ENCODE measurements at places on chromosomes 7 and 10.

DNA sequence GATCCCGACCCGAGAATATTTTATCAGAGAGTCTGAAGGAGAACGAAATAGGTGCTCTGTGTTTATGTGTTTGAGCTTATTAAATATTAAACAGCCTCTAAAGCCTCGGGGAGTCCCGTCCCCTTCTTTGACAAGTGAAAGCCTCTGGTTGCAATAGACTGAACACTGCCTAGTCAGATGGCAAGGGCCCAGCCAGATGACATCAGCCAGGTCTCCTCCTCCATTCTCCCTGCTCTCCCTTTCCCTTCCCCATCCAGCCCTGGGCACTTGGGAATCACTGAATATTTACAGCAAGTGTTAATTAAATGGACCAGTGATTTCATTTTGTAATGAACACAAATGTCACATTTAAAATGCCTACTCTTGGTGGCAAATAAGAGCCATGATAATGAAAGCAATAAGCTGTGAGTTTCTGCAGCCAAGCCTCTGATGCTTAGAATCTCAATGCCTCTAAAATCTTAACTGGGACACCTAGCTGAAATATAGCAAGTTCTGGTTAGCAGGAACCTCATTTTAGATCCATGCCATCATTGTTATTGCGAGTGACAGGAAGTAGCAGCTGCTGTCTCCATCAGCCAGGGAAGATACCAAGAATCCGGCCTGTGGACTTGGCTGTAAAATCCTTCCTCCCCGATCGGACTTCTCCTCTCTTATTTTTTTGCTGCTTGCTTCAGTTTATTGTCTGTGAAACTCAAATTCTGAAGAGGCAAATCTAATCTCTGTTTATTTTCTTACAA is 202.1 kb downstream of the PRPF18 start:
- peak; percentile 58 for DNase-seq

DNA sequence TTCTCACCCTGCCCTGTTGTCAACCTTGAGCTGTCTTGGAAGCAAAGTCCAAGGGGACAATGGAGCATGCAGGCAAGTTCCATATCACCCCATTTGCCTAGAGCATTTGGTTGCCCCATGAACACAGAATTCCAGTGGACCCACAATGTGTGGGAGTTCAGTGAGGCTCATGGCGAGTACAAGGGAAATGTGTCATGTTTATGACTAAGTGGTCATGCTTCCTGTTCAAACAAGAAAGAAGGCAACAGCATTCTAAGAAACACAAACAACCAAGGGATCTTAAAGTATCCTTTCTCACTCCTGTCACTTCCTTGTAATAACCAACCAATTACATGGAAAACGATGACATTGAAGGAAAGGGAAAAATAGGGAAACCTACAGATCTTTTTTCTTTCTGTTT is 513.0 kb downstream of the INHBA start:
- peak; percentile 96 for DNase-seq

DNA sequence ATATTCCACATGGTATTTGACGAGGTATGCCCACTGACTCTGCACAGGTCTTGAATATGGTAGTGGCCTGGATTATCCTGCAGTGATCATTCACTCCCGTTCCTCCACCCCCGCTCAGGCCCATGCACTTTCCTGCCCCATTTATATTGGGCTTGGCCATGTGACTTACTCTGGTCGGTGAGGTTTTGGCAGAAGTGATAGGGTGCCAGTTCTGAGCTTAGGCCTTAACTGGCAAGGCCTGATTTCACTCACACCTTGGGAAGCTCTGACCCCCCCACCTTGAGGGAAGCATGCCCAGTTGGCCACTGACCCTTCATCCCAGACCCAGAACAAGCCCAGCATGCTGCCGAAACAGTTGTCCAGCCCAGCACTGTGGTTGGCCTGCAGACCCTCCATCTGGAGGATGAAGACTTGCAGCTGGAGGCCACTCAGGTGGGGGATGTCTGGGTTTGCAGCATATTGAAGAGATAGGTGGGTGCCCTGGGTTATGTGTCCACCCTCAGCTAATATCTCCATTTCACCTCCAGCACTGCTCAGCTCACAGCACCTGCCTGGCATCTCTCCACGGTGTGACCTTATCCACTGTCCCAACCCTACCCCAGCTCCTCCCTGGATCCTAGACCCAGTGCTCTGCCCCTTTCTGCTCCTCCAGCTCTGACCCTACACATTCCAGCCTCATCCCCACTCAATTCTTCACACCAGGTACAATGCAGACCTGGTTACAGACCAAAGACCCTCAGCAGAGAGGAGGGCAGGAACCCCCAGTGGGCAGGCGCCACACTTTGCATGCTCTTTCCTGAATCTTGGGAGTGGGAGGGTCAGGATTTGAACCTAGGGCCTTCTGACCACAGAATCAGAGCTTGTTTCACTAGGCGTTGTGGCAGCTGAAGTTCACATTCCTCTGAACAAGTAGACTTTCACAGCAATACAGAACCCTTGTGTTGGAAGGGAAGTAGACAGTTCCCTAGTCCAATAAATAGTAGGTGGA is 138.1 kb upstream of the CHST15 start:
- DNase-seq = no peak

GRCh38 chr10:100515612-100516011 is 4.0 kb downstream of the SEC31B start:
- DNase-seq = no peak

DNA sequence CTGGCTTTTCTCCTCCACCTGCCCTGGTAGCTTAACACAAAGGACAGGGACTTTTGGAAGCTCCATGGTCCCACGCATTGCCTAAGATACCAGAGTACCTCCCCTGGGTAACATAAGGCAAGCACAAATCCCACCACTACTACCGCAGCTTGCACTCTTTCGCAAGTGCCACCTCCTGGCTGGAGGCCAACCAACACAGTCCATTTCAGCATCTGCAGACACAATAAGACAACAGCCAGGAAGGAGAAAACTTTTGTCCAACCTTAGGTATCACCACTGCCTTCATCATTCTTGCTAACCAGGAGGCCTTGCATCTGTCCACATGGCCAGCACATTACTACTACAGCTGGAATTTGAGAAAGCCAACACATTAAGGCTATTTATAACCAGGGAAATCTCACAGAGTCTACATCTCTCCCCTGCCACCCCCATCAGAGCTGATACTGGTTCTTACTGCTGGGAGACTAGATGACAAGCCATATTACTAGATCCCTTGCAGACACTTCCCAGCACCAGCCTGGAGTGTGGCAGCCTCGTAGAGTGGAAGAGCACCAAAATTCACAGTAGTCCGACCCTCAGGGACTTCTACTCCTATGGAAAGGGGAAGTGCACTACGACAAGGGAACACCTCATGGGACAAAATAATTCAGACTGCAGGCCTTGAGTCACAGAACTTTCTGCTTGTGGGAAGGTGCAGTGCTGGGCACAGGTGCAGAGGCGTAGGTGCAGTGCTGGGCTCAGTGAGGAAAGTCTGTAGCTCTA is 39.8 kb upstream of the CDK13 start:
- no peak for DNase-seq

DNA sequence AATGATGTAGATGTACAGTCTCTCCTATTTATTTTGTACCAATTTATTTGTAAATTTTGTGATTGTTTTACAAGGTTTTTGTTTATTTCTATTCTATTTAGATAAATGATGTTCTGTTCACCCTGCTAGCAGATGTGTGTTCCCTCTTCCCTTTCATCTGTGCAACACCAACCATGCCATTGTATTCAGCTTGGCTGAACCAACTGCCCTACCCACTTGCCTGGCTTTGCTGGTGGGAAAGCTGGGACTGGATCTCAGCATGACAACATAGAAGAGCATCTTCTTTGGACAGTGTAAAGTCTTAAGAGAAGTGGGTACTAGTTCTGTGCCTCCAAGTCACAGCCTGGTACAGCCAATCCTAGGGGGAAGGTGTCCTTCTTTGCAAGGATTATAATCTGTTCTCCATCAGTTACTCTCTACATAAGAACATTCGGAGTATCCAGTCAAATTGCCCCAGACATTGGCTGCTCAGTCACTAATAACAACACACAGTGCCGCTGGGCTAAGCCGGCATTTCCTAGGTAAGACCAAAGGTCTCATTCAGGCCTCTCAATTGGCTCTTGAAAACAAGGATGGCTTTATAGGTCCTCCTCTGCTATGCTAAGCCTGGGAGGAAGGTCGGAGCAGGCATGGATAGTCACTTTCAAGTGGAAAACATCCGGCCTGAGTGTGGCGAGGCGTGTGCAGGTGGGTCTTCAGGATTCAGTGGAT is 109.7 kb downstream of the NT5C2 start:
- DNase-seq = no peak

DNA sequence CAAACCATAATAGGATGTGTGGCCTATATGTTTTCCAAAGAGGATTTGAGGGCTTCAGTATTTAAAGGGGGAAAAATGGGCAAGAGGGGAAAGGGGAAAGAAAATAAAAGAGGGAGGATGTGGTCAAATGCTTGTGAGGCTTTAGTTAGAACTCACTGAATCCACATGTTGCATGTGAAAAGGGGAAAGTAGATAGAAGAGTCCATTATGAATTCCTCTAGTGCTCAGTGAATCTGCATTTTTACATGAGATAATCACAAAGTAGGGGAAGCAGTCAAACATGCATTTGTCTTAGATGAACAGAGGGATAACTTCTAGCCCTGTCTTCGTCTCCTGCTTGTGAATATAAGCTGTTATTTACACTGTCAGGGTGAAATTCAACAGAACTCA is 24.6 kb upstream of the AKAP9 start:
- no peak for DNase-seq

- DNase-seq = no peak
These were observed 203.7 kb downstream of the GRID1 start for GRCh38 chr10:86162696-86163400.

GRCh38 chr10:22379059-22379458 is 33.8 kb downstream of the SPAG6 start:
- no peak for DNase-seq

DNA sequence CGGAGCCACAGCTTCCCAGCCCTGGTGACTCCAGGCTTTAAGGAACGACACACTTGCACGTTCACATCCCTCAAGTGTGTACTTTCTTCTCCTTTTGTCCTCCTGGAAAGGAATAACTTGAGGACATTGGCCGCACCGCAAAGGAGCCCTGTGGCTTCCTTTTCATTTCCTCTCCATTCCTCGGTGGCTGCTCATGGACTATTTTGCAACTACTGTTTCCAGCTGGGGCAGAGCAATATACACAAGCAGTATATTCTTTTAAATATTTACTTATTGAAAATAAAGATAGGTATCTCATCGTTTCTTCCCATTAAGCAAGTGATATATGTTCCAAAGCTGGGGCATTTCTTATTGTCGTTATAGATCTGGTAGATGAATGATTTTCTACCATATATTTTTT is 97.2 kb upstream of the LYZL1 start:
- DNase-seq = no peak

DNA sequence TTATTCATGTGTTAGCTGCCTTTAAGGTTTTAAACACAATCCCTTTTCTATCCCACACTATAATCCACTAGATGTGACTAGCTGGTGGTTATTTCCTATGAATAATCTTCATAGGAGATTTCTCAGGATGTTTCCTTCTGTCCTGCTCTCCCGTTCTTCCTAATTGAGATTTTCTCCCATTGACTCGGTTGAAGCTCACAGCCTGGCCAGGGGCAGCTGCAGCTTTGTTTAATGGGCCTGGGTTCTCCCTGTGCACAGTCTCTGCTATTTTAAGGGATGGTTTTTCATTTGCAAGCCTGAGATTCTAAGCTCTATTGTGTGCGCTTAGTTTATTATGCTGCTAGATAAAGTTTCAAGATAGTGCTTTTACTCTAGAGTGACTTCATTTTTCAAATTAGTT is 283.4 kb upstream of the AOAH start:
- DNase-seq = no peak

DNA sequence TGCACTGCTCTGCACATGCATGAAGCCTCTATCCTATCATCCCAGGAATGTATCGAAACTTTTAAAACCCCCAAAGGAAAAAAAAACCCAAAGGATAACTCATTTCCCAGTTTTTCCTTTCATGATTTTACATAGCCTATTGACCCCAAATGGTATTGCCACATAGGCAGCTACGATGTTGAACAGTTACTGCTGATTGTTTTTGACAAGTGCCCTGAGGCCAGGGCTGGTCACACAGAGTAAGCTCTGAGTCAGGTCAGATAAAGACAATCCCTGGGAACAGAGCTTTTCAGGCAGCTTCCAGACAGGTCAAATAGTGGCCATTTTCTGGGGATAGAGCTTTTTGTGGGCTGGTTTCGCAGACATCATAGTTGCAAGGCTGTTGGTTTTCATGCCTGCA is 52.1 kb downstream of the MYL10 start:
- DNase-seq = no peak

- no peak for DNase-seq
These were observed 392.6 kb downstream of the POM121L12 start for GRCh38 chr7:53428045-53428444.

- DNase-seq = no peak
These were observed 675.5 kb downstream of the SUGCT start for GRCh38 chr7:40810274-40810673.

GRCh38 chr7:8387551-8388256 is 45.7 kb upstream of the NXPH1 start:
- DNase-seq = no peak

GRCh38 chr7:43850348-43851116 is 18.8 kb downstream of the MRPS24 start:
- DNase-seq = peak; percentile 37

DNA sequence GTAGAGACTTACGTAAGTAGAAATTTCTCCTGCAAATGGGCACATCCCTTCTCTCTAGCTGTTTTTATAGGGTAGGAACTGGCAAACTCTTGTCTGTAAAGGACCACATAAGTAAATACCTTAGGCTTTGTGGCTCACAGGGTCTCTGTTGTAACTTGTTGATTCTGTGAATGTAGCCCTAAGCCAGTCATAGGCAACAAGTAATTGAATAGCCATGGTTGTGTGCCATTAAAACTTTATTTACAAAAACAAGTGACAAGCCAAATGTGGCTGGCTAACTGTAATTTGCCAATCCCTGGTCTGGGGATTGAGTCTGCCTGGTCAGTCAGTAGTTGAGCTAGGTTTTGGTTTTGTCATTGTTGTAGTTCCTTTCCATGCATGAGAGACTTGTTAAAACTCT is 5.3 kb upstream of the KLF6 start:
- DNase-seq = no peak

DNA sequence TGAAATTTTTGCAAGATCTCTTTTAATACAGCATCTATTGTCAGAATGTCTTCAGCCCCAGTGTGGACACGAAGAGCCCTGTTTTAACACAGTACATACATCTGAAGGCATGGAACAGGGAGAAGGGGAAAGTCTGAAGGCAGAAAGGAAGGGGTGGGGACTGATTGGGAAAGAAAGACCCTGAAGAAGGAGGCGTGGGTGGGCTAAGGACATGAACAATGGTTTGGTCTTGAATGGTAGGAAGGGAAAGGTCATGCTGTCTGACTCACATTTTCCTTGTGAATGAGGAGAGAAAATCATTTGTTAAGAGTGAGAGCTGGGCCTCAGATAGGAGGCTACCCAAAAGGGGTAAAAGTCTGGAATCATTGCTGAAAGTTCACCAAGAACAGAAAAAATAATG is 297.1 kb downstream of the GALNT17 start:
- no peak for DNase-seq

GRCh38 chr10:6133331-6134098 is 44.7 kb downstream of the RBM17 start:
- no peak for DNase-seq

GRCh38 chr10:126398924-126399323 is 10.6 kb upstream of the ADAM12 start:
- no peak for DNase-seq

- DNase-seq = no peak
These were observed 8.0 kb downstream of the COA1 start for GRCh38 chr7:43721193-43721806.

Data from NCI-H226 (cell line).